ENCODE measurements at places on chromosomes 11 and 22.

DNA sequence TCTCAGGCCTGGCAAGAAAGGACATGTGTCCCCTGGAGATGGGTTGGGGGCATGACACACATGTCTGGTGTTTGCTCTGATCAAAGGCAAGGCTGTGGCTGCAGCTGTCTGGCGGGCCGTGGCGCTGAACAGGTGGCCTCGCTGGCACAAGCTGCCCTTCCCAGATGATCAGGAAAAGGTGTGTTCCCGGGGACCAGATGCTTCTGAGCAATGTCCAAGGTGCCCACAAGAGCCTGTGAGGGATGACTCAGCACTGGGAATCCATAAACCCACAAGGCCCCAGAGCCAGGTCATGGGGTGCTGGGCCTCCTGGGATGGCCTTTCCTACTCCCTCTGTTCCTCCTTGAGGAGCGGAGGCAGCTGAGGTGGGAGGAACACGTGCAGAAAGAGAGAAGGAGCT, 9.7 kb upstream of the LRP5 start:
- no peak for DNase-seq

- DNase-seq: no peak
Observed at GRCh38 chr22:36243986-36244385, 4.7 kb upstream of the APOL2 start.

GRCh38 chr11:94519478-94520084, 7.3 kb downstream of the C11orf97 start:
- DNase-seq: peak; percentile 34

GRCh38 chr11:65573391-65574079, 1.2 kb downstream of the FAM89B start:
- no peak for DNase-seq

- peak; percentile 80 for DNase-seq
Observed at GRCh38 chr11:95067039-95067840, 521 bp downstream of the SRSF8 start.

DNA sequence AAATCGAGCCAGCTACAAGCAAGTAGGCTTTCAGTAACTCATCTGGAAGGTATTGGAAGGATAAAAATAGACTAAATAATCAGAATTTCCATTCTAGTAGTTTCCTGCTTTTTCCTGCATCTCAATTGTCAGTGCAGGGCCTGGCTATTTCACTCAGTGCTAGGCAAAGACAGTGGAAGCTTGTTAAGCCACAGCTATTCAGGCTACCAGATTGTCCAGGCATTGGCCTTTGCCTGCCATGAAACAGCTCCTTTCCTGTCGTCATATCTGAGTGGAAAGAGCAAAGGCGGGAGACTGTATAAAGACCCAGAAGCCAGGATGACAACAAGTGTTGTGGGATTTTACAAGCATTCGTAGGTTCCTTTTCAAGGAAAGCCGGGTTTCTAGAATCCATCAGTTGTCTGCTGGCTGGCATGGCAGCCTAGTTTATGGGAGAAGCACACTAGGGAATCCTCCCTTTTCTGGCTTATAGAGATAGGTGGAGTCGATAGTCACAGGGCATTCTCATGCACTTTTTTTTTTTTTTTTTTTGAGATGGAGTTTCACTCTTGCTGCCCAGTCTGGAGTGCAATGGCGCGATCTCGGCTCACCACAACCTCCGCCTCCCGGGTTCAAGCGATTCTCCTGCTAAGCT, 2.0 kb upstream of the TNRC6B start:
- DNase-seq: no peak

DNA sequence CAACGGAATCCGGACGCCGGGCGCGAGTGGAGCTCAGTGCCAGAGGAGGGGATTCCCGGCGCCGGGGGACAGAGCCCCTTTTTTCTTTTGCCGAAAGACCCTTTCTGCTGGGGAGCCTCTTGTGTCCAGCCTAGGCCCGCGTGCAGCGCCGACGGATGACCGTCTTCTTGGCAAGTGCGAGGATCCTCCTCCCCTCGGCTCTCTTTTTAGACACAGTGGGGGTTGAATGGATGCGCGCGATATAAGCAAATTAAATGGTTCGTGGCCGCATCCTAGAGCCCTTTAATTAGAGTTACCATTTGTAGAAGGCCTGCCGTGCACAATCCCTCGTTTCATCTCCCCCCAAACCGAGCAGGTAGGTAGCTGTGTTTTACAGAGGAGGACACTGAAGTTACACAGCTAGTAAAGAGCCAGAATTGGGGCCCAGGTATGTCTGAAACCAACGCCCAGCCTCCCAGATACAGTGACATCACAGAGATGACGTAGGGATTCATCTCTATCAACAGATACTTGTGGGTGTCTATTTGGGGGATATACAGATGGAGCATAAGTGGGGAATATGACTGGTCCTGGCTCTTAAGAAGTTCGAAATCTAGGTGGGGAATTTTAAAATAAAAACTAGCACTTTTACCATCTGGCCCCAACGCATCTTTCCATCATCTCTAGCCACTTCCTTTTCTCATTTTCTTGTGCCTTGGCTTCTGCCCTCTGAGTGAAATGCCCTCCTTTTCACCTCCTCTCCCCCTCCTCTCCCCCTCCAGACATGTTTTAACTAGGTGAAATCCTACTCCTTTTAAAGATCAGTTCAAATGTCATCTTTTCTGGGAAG, 875 bp downstream of the TCP11L1 start:
- DNase-seq: peak; percentile 37

GRCh38 chr22:40281717-40282116, 64.6 kb upstream of the ADSL start:
- DNase-seq: no peak

DNA sequence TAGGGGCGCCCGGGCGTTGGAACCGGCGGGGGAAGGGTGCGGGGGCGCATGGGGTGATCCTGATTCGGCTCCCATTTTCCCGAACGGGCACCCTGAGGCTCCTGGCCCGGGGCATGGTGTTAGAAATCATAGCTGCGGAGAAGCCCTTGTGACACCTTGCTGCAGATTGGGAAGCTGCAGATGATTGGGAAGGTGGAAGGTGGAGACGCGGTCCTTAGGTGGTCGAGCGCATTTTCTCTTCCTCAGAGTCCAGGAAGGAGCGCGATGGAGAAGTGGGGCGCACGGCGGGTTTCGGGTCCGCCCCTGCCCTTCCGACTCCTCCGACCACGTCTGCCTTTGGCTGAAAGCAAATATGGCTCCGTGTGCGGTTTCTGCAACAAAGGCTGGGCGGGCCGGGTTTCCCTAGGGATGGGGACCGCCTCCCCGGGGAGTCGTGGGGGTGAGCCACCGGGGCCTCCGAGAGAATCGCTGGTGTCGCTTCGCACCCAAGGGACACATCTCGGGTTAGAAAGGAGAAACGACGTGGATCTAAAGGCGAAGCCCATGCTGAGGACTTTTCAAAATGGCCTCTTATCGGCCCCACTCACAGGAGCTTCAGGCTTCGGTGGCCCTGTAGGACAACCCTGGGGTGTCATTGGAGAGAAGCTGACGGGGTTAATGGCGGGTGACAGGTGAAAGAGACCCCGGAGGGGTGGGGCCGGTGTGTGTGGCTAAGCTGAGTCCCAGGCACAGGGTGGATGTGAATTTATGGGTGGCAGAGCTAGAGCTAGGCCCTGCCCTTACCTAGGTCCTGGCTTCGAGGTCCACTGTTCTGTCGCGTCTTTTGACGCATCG, 707 bp upstream of the FTH1 start:
- peak; percentile 44 for DNase-seq

- DNase-seq: no peak
Observed at GRCh38 chr11:34972892-34973291, 56.5 kb downstream of the PDHX start.

DNA sequence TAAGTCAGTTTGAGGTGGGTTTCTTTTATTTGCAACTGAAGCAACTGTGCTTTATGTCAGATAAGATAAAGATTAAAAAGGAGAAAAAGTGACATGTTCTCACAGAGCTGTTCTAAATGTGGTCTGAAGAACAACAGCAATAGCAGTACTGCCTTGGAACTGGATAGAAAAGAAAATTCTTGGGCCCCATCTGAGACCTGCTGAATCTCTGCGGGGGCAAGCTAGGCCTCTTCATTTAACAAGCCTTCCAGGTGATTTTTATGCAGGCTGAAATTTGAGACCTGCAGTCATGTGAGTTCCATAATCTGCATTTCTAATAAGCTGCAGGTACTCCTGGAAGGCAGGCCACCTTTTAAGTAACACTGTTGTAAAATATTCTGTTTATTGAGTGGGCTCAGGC, 91.4 kb upstream of the CTSC start:
- no peak for DNase-seq

GRCh38 chr11:678297-678696, 16.7 kb downstream of the DEAF1 start:
- no peak for DNase-seq

DNA sequence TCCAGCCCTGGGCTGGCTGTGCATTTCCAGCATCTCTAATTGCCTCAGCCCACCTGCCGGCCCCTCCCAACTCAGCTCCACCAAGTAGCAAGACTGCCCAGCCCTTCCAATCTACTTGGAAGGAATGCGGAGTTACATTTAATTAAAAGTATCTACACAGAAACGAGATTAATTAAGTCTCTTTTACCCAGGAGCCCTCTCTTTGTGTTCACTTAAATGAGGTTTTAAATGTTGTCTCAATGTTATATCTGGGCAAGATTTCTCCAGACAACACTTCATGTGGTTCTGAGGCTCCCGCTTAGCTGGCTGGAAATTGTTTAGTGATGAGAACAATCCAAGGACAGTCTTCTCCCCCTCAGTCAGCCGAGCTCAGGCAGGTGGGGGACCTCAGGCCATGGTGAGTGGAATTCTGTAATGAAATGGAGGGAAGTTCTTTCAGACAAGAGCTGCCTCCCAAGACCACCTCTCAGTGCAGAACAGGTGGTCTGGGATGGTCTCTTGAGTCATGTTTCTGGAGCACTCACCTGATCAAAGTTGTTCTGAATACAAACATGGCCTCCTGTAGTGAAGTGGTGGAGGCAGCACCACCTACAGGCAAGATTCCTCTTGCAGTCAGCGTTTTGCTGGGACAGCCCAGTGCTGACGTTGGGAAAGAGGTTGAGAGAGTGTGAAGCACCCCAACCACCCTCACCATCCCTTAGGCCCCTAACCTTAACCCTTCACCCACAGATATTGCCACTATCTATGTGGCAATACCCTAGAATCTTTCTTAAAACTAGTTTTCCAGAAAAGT, 371.6 kb downstream of the CADM1 start:
- no peak for DNase-seq

- DNase-seq: peak; percentile 26
Observed at GRCh38 chr11:2885017-2885677, 428 bp downstream of the CDKN1C start.

DNA sequence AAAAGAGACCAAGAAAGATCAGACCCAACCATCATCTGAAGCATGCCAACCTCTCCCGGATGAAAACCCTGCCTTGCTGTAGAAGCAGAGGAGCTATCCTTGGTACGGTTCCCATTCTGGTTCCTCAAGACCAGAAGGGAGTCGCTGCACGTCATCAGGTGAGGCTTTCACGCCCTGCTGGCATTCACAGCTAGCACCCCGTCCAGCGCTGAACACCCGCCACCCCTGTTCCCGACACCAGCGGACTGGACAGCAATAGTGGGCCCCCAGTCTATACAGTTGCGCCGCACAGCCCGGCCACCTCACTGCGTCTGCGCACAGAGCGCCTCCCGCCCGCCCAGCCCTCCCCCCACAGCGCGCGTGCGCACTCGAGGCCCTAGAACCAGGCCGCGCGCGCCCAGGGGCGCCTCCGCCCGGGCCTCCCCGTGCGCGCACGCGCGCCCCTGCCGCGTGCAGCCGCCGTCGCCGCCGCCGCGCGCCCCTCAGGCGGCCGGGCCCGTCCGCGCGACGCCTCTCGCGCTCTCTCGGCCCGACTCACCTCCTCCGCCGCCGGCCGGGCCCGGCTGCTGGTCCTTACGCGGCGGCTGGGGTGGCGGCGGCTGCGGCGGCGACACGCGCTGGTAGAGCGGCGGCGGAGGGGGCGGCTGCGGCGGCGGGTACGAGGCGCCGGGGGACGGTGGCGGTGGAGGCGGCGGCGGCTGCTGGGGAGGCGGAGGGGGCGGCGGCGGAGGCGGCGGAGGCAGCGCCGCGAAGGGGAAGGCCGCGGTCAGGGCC, 706 bp downstream of the SF1 start:
- peak; percentile 85 for DNase-seq

- DNase-seq: no peak
Observed at GRCh38 chr11:13668957-13669521, 571 bp downstream of the FAR1 start.

DNA sequence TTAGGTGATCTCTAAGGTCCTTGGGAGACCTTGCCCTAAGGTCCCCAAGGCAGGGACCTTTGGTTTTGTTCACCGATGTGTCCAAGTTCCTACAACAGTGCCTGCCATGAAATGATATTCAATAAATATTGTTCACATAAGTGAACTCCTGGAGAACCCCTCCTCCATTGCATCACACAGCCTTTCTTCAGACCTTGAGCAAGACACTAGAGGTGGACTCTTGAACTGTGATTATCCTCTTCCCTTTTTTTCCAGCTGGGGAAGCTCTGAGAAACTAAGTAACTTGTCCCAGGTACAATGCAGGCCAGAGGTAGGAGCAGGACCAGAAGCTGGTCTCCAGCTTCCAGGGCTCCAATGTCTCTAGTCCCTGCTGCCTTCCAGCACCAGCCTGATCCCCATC, 76.6 kb upstream of the LMO1 start:
- no peak for DNase-seq

DNA sequence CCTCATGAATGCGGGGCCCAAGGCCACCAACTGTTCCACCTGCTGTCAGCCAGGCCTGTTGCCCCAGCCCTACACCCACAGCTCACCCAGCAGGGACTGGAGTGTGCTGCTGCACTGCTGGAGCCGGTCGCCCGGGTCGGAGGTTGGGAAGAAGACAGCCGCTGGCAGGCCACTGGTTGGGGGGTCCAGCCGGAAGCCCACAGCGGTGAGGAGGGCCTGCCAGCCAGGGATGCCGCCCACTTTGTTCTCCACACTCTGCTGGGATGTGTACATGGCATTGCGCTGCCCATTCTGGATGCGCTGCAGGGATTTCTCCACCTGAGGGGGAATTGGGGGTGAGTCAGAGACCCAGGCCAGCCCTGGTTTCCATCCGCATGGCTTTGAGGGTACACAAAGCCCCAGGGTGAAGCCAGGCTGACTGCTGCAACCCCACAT, 74.2 kb upstream of the PITPNB start:
- no peak for DNase-seq

DNA sequence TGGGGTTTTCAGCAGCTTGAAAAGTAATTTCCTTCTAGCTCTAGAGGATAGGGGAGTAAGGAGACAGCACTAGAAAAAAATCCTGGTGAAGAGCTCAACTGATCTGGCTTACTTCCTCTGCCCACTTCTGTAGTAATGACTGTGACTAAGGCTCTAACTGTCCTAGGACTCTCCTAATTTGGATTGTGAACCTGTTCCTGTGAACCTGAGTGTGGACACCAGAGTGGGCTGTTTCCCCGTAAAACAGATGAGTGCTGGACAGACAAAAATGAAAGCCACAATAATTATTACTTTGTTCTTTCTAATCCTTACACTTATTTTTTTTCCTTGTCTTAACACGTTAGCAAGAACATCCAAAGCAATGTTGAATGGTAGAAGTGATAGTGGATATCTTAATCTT, 154.1 kb downstream of the AASDHPPT start:
- no peak for DNase-seq
